Activated CD8-positive, alpha-beta T cell treated with anti-CD3 and anti-CD28 coated beads for 36 hours (primary cell): ENCODE measurements at places on chromosomes 7 and 10. TPM values are rescaled to one million over a fixed set of nuclear protein-coding genes. Genes with fewer than 3 reads are reported as not detected.
A peak's percentile ranks its signal among the peaks of the same experiment; 100 is the strongest.

DNA sequence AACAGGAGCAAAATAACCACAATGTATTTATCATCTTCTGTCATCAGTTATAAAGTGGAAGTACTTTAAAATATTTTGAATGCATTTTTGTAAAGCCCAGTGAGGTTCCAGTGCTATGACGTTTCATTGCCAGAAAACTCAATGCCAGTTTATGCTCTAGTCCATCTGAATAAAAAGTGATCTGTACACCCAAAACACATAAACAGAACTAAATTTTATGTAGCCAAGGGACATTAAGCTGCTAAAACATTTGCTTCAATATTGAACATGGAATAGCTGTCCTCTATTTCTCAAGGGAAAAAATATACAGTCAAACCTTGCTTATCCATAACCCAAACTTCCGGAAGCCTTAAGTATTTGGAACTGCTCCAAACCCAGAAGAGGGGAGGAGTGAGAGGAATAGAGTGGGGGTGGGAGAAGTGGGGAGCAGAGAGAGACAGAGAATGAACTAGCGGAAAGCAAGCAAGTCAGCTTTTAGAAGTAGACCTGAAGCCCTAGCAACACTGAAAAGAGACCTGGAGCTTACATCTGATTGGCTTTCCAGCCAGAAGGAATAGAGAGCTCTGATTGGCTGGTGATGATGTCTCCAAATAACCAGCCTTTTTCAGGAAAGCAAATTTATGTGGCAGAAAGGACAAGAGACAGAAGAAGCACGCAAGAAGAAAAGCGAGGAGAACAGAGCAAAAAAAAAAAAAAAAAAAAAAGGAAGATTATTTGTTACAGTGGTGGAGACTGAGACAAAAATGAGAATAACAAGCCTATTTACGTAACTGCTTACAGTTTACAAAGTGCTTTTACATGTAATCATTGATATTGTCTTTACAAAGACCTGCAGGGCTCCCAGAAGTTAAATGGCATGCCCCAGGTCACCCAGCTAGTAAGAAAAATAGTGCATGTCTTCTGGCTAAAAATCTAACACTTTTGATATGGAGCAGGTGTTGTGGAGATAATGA lies 196.0 kb downstream of the RNLS start:
- DNase-seq = no peak
- H3K27me3 ChIP-seq = no peaks in the 10 kb centered on the region
- H3K4me3 ChIP-seq = no peak overlapping the region
- peaks cover 3% of the 10 kb centered on the region for H3K36me3 ChIP-seq

DNA sequence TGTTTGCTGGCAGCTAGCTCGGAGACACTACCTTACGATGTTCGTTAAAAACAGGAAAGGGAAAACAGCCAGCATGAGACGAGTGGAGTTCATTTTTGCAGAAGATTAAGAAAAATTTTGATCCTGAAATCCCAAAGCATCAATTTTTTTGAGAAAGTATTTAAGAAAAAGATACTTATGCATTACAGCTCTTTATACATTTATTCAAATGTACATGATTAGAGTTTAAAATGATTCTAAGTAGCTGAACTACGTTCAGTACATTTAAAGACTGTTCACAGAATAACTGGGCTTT lies 34.7 kb downstream of the CNPY1 start:
- H3K27ac ChIP-seq = no peak overlapping the region
- no peak for DNase-seq
- peaks cover 68% of the 10 kb centered on the region for H3K27me3 ChIP-seq

FLNC gene
- 0.16 TPM for total RNA-seq

DNA sequence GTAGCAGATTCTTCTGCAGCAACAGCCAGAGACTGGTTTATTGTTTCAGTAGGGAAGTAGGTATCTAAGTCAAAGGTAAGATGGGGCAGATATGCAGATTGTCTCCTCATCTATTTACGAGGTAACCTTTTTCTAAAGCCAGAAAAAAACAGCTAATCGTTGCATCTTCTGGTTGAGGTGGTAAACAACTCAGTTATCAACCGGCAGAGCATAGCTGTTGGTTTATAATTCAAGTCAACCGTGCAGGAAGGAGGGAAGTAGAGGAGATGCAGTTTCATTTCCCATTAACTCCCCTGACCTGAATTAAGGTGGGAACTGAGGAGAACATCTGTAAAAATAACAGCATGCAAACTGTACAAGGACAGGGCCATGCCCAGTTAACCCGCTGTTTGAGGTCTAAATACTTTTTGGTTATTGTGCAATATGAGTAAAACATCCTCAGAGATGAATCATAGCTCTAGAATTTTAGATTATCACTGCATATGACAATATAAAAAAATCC lies 156.5 kb upstream of the ITGB1 start:
- H3K36me3 ChIP-seq = no peaks in the 10 kb centered on the region
- peaks cover 3% of the 10 kb centered on the region for H3K27me3 ChIP-seq

DNA sequence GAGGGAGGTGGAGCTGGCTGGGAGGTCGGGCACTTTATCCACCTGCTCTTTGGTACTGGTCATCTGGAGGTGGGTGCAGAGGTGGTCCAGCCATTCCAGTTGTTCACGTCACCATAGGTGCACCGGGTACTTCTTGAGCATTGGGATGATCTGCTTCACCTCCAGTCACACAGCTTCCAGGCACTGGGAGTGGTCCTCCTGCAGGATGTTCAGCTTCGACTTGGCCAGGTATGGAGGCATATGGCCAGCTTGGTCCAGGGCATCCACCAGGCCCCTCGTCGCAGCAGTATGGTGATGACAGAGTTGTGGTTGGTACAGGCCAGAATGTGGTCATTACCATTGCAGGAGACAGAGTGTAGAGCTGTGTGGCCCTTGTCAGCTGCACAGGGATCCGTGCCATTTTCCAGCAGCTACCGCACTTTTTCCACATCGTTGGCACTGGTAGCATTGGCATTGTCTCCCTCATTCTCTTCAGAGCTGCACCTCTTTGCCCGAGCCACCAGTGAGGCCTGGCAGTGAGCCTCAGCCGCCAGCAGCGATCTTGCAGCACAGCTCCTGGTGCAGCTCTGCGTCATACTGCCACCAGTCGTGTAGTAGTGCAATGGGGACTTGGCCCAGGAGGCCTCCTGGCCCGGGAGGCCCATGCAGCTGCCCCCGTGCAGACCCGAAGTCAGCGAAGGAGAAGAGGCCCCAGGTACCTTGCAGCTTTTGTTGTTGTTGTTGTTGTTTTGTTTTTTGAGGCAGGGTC lies 150.9 kb downstream of the ZNF22 start:
- no peaks in the 10 kb centered on the region for H3K4me1 ChIP-seq
- H3K27me3 ChIP-seq = no peaks in the 10 kb centered on the region
- H3K4me3 ChIP-seq = no peak overlapping the region
- H3K27ac ChIP-seq = no peak overlapping the region

GRCh38 chr7:36863901-36864701 lies 139.8 kb upstream of the AOAH start:
- H3K36me3 ChIP-seq = peaks cover 71% of the 10 kb centered on the region
- no peak overlapping the region for H3K4me3 ChIP-seq
- peak overlapping the region; percentile 75 for H3K27ac ChIP-seq
- peaks cover 33% of the 10 kb centered on the region for H3K4me1 ChIP-seq
- H3K27me3 ChIP-seq = no peaks in the 10 kb centered on the region
- peak; percentile 34 for DNase-seq

WNT16 gene
- total RNA-seq = not detected

SLC13A1 gene
- not detected for total RNA-seq

GRCh38 chr7:147071536-147071935 lies 954.9 kb downstream of the CNTNAP2 start:
- H3K4me3 ChIP-seq = no peak overlapping the region
- no peaks in the 10 kb centered on the region for H3K36me3 ChIP-seq
- no peaks in the 10 kb centered on the region for H3K27me3 ChIP-seq
- H3K4me1 ChIP-seq = no peaks in the 10 kb centered on the region
- no peak for DNase-seq

GRCh38 chr7:14855033-14855794 lies 47.3 kb downstream of the DGKB start:
- H3K27ac ChIP-seq = no peak overlapping the region
- DNase-seq = no peak
- no peaks in the 10 kb centered on the region for H3K36me3 ChIP-seq

GRCh38 chr7:115558161-115558560 lies 472.4 kb downstream of the TFEC start:
- DNase-seq = no peak
- no peak overlapping the region for H3K27ac ChIP-seq
- H3K36me3 ChIP-seq = no peaks in the 10 kb centered on the region
- no peak overlapping the region for H3K4me3 ChIP-seq

PNLIP gene
- not detected for total RNA-seq

GRCh38 chr7:143015084-143015483 lies 11.8 kb downstream of the OR9A2 start:
- no peak overlapping the region for H3K4me3 ChIP-seq
- H3K36me3 ChIP-seq = no peaks in the 10 kb centered on the region
- no peak overlapping the region for H3K27ac ChIP-seq
- DNase-seq = no peak

GRCh38 chr10:114207349-114207748 lies 28.2 kb downstream of the TDRD1 start:
- no peak overlapping the region for H3K27ac ChIP-seq
- no peaks in the 10 kb centered on the region for H3K36me3 ChIP-seq
- H3K4me3 ChIP-seq = no peak overlapping the region
- H3K4me1 ChIP-seq = no peaks in the 10 kb centered on the region
- DNase-seq = no peak
- peaks cover 13% of the 10 kb centered on the region for H3K27me3 ChIP-seq

OGDHL gene
- 0.40 TPM for total RNA-seq

DNA sequence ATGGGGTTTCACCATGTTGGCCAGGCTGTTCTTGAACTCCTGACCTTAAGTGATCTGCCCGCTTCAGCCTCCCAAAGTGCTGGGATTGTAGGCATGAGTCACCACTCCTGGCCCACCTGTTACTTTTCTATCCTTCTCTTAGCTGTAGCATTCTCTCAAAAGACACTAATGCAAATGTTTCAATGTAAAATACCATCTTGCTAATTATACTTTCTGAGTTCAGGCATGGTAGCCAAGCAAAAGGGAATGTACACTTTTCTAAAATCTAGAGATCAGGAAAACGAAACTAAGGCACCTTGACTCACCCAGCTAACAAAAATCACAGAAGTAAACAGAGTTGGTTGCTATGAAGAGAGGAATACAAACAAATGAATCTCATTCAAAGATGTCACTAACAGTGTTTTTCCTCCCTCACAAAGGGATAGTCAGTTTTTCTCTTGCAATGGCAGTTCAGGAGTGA lies 401.0 kb upstream of the NRP1 start:
- H3K4me3 ChIP-seq = no peak overlapping the region
- no peak overlapping the region for H3K27ac ChIP-seq
- no peaks in the 10 kb centered on the region for H3K4me1 ChIP-seq
- H3K36me3 ChIP-seq = no peaks in the 10 kb centered on the region
- H3K27me3 ChIP-seq = peaks cover 6% of the 10 kb centered on the region
- no peak for DNase-seq

DNA sequence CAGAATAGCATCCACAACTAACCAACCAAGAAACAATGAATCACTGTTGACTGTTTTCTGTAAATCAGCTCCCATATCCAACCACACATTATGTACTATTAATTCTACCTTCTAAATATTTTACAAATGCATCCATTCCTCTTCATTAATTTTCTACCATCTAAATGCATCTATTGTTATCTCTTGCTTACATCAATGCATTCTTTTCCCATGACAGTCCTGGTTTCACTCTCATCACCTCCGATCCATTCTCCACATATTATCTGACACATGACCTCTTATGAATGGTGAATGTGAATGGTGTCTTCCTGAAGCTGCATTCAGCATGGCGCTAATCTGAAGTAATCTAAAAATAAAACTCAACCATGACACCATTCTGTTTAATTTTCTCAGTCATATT lies 153.8 kb upstream of the CALCR start:
- H3K27me3 ChIP-seq = no peaks in the 10 kb centered on the region
- no peak overlapping the region for H3K27ac ChIP-seq
- no peaks in the 10 kb centered on the region for H3K36me3 ChIP-seq

DNA sequence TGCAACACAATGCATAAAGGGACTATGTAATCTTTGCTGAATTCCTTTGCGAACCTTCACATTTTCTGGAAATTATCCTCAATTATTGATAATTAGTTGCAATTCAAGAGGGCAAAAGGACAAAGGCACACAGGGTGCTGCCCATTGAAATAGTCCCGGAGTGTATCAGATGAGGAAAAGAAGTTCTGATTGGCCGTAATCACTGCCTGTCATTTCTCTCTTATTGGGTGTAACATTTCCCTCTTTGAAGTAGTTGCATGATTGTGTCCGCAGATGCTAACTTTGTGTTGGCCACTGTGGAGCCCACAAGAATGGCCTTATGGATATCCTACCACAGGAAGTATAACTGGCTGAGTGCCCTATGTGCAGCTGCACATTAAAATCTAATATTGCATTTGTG lies 35.1 kb upstream of the TAS2R16 start:
- no peak overlapping the region for H3K27ac ChIP-seq
- no peak for DNase-seq
- H3K4me1 ChIP-seq = no peaks in the 10 kb centered on the region
- no peak overlapping the region for H3K4me3 ChIP-seq

- no peaks in the 10 kb centered on the region for H3K36me3 ChIP-seq
- no peak overlapping the region for H3K27ac ChIP-seq
- no peak overlapping the region for H3K4me3 ChIP-seq
- DNase-seq = peak; percentile 9
These were observed 20.5 kb downstream of the CLEC2L start for GRCh38 chr7:139543801-139544603.

DNA sequence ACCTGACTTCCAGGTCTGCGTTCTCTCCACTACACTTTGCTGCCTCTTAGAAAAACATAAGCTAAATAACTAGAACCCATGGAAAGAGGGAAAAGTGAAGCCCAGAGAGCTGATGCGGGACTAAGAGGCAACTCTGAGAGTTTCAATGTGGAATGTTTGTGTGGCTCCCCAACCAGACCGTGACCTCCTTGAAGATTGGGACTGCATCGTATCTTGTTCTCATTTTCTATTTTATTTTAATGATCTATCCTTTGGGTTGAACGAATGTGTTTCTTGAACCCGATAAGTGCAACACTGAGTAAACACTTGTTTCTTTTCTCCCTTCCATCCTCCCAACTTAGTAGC lies 77.4 kb downstream of the TPST1 start:
- no peaks in the 10 kb centered on the region for H3K27me3 ChIP-seq
- H3K36me3 ChIP-seq = peaks cover 2% of the 10 kb centered on the region
- H3K27ac ChIP-seq = no peak overlapping the region
- no peak overlapping the region for H3K4me3 ChIP-seq
- peaks cover 3% of the 10 kb centered on the region for H3K4me1 ChIP-seq

GRCh38 chr7:88789480-88790064 lies 6.0 kb downstream of the TEX47 start:
- no peaks in the 10 kb centered on the region for H3K36me3 ChIP-seq
- no peaks in the 10 kb centered on the region for H3K4me1 ChIP-seq
- H3K27me3 ChIP-seq = no peaks in the 10 kb centered on the region
- no peak overlapping the region for H3K27ac ChIP-seq

UPK3B gene
- total RNA-seq = not detected

DNA sequence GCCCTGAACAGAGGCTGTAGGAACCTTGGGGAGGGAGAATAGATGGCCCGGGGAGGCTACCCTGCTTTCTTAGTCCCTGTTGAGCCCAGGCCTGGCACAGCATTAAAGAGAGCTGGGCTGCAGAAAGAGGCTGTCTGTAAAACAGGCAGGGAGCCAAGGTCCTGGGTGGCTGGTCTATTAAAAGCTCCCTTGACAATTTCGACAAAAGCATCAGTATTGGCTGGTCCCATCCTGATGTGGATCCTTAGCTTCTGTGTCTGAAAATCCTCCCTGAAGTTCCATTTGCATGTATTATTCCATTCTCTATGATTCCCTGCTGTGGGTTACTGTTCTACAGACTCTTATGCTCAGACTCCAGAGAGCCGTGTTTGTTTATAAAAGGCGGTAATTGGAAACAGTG lies 158.5 kb downstream of the GALNT17 start:
- H3K36me3 ChIP-seq = no peaks in the 10 kb centered on the region
- no peaks in the 10 kb centered on the region for H3K27me3 ChIP-seq
- no peak overlapping the region for H3K27ac ChIP-seq
- no peak for DNase-seq
